Stimulated activated CD4-positive, alpha-beta T cell treated with anti-CD3 and anti-CD28 coated beads, Interleukin-1b, Interleukin-23, amount 100 ng/mL, for 4 hours (primary cell): ENCODE measurements at places on chromosomes 2 and 18.

DNA sequence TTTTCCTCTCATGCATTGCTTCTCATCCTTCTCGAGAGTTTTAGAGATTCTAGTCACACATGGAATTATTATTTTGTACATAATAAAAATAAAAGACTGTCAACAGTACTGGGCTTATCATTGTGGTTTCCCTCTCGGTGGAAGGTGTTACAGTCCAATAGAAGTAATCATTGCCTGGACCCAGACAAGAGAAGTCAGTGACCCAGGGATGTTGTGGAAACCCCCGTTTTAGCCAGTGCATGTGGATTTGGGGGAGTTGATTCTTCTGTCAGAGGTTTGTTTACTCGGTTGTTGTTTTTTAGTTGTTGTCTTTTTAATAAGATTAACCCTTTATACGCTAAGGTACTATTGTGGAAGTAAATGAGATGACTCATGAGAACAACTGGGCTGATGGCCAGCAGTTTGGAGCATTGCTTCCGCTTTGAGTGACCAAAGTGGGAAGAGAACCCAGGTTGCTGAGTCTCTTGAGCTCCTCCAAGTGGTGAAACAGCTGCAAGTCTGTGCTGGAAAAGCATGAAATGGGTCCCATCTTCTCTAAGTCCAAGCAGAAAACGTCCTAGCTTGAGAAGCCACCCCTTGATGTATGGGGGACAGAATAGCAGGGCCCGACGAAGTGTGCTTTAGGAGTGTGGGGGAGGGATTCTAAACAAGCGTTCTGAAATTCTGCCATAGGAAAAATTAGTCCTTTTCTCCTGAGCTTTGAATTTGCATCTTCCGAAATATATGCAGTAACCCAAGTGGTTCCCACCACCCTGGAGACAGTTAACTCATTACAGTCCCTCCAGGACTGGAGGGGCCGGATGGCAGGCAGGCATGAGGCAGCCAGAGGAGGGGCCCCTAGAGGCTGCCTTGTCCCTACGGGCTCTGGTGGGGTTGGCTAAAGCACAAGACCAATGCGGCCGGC is 61.8 kb upstream of the GPR45 start:
- DNase-seq: no peak

DNA sequence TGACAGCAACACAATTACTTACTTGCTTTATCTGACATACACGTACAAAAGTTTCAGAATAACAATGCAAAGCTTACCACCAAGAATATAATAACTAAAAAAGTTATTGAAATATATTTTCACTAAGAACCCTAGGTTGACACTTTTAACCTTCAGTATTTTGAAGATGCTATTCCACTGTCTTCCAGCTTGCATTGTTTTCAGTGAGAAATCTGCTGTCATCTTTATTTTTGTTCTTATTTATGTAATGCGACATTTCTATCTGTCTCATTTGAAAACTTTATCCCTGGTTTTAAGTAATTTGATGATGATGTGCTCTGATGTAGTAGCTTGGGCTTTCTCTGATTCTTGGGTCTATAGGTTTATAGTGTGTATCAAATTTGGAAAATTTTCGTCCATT is 165.0 kb upstream of the SMIM21 start:
- no peak for DNase-seq

DNA sequence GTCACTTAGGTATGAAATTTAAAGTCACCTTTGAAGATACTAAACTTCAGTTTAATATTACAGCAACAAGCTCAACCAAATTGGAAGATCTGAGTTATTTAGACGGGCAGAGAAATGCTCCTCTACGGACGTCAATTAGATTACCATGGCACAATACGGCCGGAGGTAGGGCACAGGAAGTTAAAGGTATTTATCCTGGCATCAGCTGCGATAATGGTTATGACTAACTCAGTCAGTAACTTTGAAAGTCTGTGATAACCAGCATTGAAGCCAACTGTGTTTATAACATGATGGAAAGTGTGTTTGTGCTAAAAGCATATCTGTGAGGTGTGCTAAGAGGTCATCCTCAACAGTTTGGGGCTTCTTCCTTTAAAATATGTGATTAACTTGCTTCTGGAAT is 117.3 kb downstream of the WDSUB1 start:
- DNase-seq: no peak

DNA sequence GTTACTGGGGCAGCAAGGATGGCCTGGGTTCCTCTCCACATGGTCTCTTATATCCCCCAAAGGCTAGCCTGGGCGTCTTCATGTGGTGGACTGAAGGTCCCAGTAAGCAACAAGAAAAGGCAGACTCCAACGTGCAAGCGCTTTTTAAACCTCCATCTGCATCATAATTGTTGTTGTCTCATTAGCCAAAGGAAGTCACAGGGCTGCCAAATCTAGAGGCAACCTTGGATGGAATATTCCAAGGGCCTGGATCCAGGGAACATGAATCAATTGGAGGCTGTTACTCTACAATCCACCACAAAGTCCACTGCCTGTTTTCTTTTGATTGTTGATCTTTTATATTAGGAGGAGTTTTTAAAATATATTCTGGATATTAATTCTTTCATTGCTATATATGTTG is 118.8 kb downstream of the SH3RF3 start:
- no peak for DNase-seq

DNA sequence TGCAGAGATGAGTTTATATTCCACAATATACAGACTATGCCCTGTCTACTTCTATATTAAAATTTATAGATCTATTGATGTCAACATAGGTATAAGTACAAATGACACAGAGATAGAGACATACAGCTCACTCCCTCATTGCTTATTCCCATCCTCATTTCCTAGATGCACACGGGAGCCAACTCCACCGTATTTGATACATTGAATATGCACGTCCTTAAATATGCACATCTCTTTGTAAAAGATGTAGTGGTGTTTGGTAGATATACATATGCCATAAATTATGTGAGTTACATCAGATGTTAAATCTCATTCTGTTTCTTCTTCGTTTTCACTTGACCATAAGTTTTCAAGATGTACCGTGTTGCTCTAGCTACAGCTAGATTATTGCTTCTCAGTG is 179.2 kb upstream of the RAB6C start:
- DNase-seq: no peak

DNA sequence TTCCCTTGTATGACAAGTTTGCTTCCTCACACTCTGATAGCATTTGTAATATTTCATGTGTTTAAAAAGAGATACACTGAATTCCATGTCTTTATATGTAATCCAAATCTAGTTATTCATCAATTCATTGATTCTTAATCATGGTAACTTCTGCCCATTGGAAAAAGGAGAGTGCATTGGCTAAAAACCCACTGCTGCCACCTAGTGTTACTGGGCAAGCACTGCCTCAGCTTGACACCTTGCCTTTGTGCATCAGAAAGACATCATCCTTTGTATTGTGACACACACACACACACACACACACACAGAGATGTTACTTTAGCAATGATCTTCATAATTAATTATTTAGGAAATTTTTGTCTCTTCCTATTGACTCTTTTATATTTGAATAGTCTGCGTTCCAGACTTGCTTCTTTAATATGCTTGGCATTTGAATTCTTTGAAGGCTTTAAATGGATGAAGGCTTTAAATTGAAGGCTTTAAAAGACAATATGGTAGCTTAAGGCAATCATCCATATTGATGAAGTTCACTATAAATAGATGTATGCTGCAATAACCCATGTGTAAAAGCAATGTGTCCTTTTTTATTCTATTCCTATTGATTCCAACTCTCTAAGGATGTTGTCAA is 414.2 kb upstream of the CHST9 start:
- DNase-seq: no peak

GRCh38 chr2:98895901-98896300 is 40.1 kb downstream of the CRACDL start:
- DNase-seq: no peak

DNA sequence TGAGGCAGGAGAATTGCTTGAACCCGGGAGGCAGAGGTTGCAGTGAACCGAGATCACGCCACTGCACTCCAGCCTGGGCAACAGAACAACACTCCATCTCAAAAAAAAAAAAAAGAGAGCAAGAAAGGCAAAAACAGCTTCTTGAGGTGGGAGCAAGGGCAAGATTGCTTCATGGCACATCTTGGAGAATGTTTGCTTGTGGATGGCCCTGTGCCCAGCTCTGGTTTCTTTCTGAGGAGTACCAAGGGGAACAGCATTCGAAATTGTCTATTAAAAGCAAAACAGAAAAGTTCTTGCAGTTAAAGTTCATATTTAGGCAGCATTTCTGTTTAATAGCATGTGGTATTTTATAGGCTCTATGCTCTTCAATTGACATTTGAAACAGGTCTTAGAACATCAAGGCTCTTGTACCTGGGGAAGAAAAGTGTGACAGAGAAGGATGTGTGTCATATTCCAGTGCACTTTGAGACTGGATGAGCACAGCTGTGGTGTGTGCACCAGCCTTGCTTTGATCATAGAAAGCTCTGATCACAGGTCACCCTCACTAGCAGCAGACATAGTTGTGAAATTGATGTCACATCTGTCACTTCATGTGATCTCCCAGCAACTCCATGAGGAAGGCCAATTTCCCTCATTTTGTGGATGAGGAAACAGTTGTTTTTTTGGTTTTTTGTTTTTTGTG is 154.3 kb downstream of the UXS1 start:
- DNase-seq: no peak

GRCh38 chr2:191711621-191712020 is 33.7 kb downstream of the NABP1 start:
- DNase-seq: no peak

DNA sequence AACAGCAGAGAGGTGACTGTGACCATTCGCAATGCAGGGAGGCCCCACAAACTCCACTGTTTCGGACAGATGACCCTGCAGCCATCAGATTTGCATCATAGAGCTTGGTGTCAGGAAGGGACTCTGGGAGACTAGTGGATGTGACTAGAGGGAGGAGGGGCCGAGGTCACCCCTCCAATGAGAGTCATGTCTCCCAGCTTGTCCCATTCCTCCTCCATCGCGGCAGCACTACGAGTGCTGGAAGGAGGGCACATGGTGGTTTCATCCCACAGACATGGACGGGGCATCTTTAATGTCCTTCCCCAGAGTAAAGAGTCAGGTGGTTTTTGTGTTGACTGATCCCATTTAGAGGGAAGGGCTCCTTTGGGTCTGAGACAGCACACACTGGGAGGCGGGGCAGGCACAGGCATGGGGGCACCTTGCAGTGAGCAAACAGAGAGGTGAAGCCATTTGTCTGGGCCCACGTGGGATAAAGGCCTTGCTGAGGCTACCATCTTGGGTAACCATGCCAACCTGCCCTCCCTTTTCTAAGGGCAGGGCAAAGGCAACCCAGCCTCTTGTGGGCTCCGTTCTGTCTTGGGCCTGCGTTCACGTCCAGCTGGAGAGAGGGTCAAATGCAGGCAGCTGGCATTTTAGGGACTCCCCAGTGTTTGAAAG is 208.1 kb downstream of the ASB1 start:
- no peak for DNase-seq

- DNase-seq: no peak
These were observed 159.0 kb upstream of the SETBP1 start for GRCh38 chr18:44521668-44522022.

GRCh38 chr2:75186821-75187220 is 12.5 kb downstream of the TACR1 start:
- no peak for DNase-seq

GRCh38 chr18:38301621-38302020 is 736.0 kb upstream of the CELF4 start:
- DNase-seq: no peak

GRCh38 chr18:13235421-13235831 is 16.9 kb downstream of the LDLRAD4 start:
- DNase-seq: no peak

DNA sequence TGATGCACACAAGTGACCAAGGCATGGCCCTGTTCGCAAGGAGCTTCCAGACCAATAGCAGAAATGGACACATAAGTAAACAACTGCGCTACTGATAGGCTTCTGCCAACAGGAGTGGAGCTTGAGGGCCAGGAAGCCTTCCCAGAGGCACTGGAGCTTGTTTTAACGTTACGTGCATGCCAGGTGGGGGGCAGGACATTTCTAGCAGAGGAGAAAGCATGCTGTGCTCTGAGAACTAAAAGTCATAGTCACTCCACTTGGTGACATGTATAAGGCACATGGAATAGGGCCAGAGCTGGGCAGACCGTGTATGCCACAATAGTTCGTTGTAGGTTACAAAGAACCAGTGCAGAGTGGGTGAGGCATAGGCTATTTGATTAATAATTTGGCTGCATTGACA is 184.2 kb downstream of the NEDD4L start:
- DNase-seq: no peak

DNA sequence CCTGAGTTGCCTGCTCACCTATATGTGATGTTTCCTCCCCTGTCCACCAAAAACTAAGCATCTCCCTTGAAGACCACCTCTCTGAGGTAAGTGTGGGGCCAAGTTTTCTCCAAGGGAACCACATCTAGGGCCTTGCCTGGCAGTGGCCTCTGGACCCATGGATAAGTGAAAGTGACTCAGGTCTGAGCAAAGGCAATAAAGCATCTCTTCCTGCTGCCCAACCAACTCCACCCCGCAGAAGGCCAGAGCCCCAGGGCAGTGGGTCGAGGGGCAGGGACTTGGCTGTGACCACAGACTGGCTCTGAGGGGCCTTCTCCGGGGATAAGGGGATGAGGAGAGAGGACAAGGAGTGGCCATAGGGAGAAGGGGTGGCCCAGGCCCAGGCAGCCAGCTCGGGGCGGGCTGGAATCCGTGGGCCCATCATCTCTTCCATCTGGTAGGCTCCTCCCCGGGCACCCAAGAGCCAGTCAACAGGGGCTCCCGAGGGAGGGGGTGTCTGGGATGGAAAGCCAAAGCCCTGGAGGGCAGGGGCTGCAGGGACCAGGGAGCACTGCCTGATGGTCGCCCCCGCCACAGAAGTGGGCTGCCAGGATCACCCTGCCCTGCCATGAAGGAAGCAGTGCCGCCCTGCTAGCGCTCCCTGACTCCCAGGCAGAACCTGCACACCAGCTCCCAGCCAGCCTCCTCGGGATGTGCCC is 33.4 kb downstream of the EMX1 start:
- DNase-seq: no peak

DNA sequence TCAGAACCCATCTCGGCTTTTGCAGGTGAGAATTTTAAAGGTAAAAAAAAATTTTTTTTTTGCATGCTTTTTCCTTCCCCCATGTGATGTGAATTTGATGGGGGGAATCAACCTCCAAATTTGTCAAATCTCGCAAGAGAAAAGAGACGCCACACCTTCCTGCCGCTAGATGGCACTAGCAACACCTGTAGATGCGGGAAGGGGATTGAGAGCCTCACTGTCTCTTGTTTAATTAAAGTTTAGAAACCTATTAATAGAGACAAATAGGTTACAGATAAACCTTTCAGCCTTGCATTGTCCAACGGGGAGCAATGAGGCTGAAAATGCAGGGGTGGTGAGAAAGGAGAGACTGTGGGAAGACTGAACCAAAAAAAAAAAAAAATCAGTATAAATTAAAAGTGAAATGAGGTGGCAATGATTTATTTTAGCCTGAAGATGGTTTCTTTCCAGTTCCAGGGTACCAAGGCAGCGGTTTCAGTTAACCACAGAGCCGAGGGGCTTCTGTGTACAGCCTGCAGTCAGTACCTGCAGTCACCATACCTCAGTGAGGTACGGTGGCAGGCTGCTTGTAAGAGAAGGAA is 84.6 kb downstream of the NRP2 start:
- DNase-seq: peak; percentile 32

DNA sequence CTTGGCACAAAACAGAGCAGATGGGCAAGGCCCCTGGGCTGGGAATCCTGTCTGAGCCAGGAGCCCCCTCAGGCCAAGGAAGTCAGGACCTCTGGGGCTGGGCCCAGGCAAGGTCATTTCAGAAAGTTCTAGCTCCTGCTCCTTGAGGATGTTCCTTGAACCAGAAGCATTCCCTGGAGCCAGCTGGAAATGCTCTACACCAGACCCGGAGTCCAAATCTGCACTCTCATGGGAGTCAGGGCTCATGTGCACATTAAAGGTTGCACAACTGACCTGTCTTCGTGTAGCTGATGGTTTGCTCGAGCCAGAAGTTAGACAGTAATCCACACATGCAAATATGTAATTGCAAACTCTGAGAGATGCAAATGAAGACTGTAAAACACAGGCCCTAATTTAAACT is 18.0 kb downstream of the PARD6G start:
- DNase-seq: no peak
